ENCODE measurements at places on chromosomes 7 and 10.

DNA sequence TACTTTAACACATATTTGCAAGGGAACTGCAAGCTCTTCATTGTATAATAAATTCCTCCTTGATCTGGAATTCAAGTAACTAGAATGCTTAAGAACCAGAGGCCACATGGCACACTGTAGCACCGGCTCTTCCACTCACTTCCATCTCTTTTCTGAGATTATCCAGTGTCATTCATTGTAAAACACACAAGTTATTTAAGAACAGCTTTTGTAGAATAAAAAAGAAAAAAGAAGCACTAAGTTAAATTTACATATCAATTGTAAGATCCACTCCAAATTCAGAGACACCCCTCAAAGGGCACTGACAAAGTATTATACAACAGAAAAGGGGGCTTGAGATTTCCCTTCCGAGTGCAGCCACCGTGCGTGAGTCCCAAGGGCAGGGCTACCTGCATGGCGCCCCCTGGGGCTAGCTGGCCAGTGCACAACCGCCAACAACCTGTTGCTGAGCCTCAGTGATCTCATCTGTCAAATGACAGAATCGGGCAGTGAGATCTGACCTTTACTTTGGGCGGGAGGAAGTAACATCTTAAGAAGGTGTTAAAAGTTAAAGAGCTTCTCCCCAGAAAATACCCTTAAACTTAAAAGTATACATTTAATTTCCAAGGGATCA is 12.5 kb downstream of the GLI3 start:
- no peak for DNase-seq

DNA sequence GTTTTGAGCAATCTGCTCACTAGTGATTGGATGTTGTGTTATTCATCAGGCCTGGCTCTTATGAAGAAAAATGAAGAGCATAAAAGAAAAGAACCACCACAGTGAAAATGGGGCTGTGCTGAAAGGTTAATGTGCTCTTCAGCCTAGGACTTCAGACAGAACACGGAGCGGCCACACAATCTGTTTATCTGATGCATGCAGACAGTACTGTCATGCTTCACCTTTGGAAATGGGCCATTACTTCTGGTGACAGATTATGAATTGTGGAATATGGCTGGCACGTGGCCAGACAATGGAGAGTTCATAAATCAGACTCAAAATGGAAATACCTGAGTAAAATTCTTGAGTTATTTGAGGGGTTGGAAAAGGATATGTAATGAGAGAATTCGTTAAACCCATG is 86.0 kb upstream of the NOBOX start:
- DNase-seq: no peak

GRCh38 chr10:49744924-49745605 is 17.1 kb downstream of the OGDHL start:
- DNase-seq: no peak

GRCh38 chr10:132869621-132870020 is 72.7 kb downstream of the CFAP46 start:
- no peak for DNase-seq

DNA sequence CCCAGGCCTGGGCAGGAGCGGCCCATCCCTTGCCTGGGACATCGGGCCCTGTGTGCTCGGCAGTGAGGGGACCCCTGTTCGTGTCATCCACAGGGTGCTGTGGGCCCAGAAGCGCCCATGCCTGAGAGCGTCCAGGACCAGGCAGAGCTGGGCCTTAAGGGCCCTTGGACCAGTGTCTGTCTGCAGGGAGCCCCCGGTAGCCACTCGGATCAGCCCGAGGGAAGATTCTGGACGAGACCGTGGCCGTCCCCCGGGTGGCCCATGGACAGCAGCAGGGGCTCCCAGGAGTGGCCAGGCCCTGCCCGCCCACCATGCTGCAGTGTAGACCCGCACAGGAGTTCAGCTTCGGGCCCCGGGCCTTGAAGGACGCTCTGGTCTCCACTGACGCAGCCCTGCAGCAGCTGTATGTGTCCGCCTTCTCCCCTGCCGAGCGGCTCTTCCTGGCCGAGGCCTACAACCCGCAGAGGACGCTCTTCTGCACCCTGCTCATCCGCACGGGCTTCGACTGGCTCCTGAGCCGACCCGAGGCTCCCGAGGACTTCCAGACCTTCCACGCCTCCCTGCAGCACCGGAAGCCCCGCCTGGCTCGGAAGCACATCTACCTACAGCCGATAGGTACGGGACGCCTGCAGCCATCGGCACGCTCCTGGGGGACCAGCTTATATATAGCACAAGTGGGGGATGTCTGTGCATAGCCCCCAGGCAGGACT is 12.3 kb downstream of the AMZ1 start:
- DNase-seq: no peak

GRCh38 chr7:22219036-22219435 is 137.9 kb downstream of the RAPGEF5 start:
- no peak for DNase-seq

DNA sequence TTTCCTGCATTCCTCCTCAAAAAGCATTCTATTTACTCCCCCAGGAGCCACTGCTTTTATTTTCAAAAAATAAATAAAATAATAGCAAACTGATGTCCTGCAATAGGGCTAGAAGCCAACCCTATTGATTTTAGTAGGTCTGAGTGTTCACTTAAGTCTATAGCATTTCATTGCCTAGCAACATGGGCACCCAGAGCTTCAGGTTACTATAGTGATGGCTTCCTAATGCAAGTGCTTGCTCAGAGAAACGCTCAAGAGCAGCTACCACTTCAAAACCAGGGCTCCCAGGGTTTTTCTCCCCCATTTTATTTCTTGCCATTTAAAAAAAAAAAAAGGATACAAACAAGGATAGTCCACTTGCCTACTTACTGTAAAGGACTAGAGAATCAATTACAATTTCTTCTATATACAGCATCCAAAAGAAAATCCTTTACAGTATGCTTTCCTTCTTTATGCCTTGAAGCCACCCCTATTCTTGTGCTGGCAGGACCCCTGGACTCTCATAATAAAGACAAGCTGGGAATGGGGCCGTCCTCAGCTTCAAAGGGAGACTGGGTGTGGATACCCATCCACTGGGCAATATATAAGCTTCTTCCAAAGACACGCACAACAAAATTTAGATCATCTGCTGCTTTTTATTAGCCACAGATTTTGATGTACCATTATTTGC is 133.3 kb downstream of the VPS41 start:
- no peak for DNase-seq

GRCh38 chr7:77284005-77284404 is 84.4 kb upstream of the FGL2 start:
- no peak for DNase-seq

Measured in urothelium cell line (cell line).